ENCODE measurements at places on chromosomes 12 and 14. TPM values are rescaled to one million over a fixed set of nuclear protein-coding genes. Genes with fewer than 3 reads are reported as not detected.

DACT1 gene
- total RNA-seq = 10.4 TPM

KRT83 gene
- not detected for total RNA-seq

SLC10A1 gene
- total RNA-seq = not detected

ATP6V1D gene
- total RNA-seq = 97.1 TPM

MDGA2 gene
- not detected for total RNA-seq

TRAF3 gene
- total RNA-seq = 9.6 TPM

CCDC177 gene
- not detected for total RNA-seq

AMN1 gene
- total RNA-seq = 11.2 TPM

EIF2S3B gene
- 0.17 TPM for total RNA-seq

TBX3 gene
- 10.4 TPM for total RNA-seq

GRCh38 chr12:10027721-10028120 lies 2.8 kb upstream of the CLEC9A start:
- H3K27ac ChIP-seq = no peak overlapping the region
- H3K4me3 ChIP-seq = no peak overlapping the region
- no peaks in the 10 kb centered on the region for H3K27me3 ChIP-seq
- no peak for DNase-seq

- DNase-seq = no peak
- no peak overlapping the region for H3K27ac ChIP-seq
- H3K27me3 ChIP-seq = no peaks in the 10 kb centered on the region
- no peaks in the 10 kb centered on the region for H3K36me3 ChIP-seq
- peaks cover 8% of the 10 kb centered on the region for H3K4me1 ChIP-seq
- H3K4me3 ChIP-seq = no peak overlapping the region
These were observed 344.0 kb downstream of the DPF3 start for GRCh38 chr14:72549854-72550253.

GRCh38 chr12:131551675-131552491 lies 159.0 kb upstream of the SFSWAP start:
- no peaks in the 10 kb centered on the region for H3K4me1 ChIP-seq
- no peak for DNase-seq
- H3K36me3 ChIP-seq = no peaks in the 10 kb centered on the region
- H3K27ac ChIP-seq = no peak overlapping the region
- H3K4me3 ChIP-seq = no peak overlapping the region
- peaks cover 49% of the 10 kb centered on the region for H3K27me3 ChIP-seq

DNA sequence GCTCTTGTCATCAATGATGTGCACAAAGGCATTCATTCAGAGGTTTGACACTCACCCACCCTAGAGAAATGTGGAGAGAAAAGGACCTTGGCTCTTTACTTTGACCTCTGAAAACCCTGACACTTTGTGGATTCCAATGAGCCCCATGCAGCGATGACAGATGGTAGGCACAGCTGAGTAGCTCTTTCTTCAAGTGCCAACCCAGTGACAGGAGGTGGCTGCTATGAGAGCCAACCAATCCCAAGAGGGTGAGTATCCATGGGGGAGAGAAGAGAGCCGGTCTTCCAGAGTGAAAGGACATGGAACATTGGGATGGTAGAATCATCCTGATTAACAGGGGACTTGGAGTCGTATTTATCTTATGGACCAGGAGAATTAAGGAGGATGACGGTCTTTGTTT lies 17.8 kb downstream of the SLC8A3 start:
- H3K27ac ChIP-seq = no peak overlapping the region
- peaks cover 7% of the 10 kb centered on the region for H3K27me3 ChIP-seq
- DNase-seq = no peak
- no peak overlapping the region for H3K4me3 ChIP-seq
- H3K4me1 ChIP-seq = no peaks in the 10 kb centered on the region
- H3K36me3 ChIP-seq = no peaks in the 10 kb centered on the region

DNA sequence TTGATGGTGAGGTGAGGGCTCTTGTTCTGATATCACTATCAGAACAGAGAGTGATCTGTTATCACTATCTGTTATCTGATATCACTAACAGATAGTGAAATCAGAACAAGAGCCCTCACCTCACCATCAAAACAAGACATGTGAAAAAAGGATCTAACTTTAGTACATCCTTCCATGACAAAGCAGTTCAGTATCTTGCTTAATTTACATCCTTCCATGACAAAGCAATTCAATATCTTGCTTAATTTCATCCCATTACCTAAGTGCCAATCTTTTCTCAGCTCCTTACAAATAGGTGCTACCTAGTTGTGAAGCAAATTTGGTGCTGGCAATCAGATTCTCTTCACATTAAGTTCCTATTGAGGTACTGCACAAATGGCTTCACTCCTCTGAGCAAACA lies 1865.6 kb upstream of the FLRT2 start:
- H3K4me1 ChIP-seq = no peaks in the 10 kb centered on the region
- H3K27me3 ChIP-seq = no peaks in the 10 kb centered on the region
- no peak overlapping the region for H3K27ac ChIP-seq
- H3K4me3 ChIP-seq = no peak overlapping the region
- no peak for DNase-seq

DNA sequence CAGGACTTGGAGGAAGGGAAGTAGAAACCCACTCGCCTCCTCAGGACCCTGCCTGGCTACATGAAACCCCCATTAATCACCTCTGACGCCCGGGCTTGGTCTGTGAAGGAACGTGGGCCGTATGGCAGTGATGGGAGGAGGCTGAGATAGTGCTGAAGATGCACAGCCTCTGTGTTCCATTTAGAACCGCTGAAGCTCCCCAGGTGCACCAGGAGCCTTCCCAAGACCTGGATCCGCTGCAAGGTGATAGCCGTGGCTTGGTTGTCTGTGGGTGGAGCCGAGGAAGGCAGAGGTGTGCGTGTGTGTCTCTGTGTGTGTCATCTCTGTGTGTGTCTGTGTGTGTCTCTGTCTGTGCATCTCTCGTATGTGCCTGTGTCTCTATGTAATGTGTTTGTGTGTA lies 293.1 kb downstream of the CACNA1C start:
- H3K4me3 ChIP-seq = no peak overlapping the region
- H3K4me1 ChIP-seq = peaks cover 68% of the 10 kb centered on the region
- DNase-seq = no peak

- H3K4me3 ChIP-seq = peak overlapping the region; percentile 79
- peak; percentile 98 for DNase-seq
- H3K27me3 ChIP-seq = no peaks in the 10 kb centered on the region
- no peaks in the 10 kb centered on the region for H3K36me3 ChIP-seq
- H3K4me1 ChIP-seq = peaks cover 31% of the 10 kb centered on the region
- peak overlapping the region; percentile 90 for H3K27ac ChIP-seq
These were observed 551 bp downstream of the METTL1 start for GRCh38 chr12:57771236-57771872.

DNA sequence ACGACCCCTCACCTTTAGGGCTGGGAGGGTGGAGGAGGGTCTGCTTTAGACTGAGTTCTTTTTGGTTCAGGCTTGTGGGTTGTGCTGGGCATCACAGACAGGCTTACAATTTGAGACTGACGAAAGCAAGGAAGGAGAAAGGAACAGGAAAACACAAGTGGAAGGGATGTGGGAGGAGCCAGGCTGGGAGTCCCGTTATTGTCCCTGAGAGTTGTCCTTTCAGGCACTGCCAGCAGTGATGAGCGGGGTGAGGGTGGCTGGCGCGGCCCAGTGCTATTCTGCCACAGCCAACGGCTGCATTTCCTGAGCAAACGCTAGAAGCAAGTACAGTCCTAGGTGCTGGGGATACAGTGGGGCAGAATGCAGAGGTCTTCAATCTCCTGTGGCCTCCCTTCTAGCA lies 29.2 kb upstream of the TSPAN9 start:
- H3K4me3 ChIP-seq = no peak overlapping the region
- H3K36me3 ChIP-seq = no peaks in the 10 kb centered on the region
- no peak overlapping the region for H3K27ac ChIP-seq
- DNase-seq = no peak
- H3K27me3 ChIP-seq = no peaks in the 10 kb centered on the region

DNA sequence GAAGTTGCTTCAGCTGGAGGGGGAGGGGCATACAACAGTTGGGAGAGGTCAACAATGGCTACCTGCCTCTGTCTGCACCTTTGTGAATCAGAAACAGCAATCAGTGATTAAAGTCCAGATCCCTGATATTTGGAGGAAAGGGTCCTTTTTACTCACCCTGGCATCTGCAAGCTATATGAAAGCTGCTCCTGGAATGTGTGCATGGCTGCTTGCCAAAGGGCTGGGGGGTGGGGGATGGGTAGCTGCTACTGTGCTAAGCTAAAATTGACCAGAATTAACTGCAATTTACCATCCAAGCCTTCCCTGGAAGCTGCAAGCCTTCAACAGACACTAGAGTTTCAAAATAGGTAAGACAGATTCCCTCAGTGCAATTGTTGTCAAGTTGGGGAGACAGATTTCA lies 13.5 kb upstream of the GTF2A1 start:
- no peaks in the 10 kb centered on the region for H3K4me1 ChIP-seq
- H3K4me3 ChIP-seq = no peak overlapping the region
- H3K36me3 ChIP-seq = no peaks in the 10 kb centered on the region
- H3K27ac ChIP-seq = no peak overlapping the region

- H3K36me3 ChIP-seq = no peaks in the 10 kb centered on the region
- H3K27me3 ChIP-seq = no peaks in the 10 kb centered on the region
- H3K27ac ChIP-seq = no peak overlapping the region
- no peaks in the 10 kb centered on the region for H3K4me1 ChIP-seq
These were observed 8.1 kb upstream of the LHX5 start for GRCh38 chr12:113479590-113480335.

DNA sequence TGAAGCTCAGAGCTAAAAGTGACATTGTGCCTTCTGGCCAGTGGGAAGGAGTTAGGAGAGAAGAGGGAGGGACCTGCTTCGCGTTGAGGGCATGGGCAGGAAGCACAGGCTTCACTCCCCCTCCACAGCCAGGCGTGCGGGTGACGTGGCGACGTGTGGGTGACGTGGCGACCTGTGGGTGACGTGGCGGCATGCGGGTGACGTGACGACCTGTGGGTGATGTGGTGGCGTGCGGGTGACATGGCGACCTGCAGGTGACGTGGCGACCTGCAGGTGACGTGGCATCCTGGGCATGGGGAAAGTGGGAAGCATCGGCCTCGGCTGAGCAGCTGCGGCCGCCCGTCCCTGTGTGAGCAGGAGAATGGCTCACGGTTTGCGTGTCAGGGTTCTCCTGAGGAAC lies 8.2 kb upstream of the GALNT9 start:
- H3K27me3 ChIP-seq = no peaks in the 10 kb centered on the region
- no peak overlapping the region for H3K4me3 ChIP-seq
- no peaks in the 10 kb centered on the region for H3K36me3 ChIP-seq

- peaks cover 16% of the 10 kb centered on the region for H3K4me1 ChIP-seq
- peaks cover 8% of the 10 kb centered on the region for H3K36me3 ChIP-seq
- H3K27me3 ChIP-seq = no peaks in the 10 kb centered on the region
- DNase-seq = no peak
These were observed 890 bp downstream of the TEP1 start for GRCh38 chr14:20412411-20412810.

DNA sequence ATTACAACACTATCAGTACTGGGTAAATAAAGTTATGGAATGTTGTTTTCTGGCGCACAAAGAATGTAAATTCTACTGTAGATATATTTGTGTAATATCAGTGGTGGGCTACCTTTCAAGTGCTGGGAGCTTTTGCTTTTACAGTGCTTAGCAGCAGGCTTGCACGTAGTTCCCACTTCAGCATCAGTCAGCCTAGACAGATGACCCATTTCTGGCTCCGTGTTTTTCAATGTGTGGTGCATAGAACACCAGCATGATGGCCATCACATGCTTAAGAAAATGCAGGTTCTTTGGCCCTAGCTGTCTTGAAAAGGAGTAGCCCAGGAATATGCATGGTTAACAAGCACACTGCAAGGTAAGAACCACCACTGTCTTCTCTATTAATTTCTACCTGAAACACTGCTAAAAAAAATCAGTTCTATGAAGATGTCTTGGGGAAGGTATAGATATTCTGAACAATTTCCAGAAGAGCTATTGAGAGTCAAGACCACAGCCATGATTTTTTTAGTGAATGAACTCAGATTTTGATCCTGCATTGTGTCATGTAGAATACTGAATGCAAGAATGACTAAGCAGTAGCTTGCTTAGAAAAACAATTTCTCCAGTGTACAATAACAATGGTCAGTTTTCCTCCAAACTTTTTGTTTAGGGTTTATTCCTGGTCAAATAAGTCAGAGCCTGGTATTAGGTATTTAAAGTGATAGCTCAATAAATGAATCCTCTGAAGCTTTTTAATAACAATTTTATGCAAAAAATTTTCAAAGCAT lies 195.7 kb downstream of the AKAP6 start:
- no peaks in the 10 kb centered on the region for H3K27me3 ChIP-seq
- H3K4me3 ChIP-seq = no peak overlapping the region
- peaks cover 4% of the 10 kb centered on the region for H3K4me1 ChIP-seq

- H3K4me3 ChIP-seq = no peak overlapping the region
- H3K27ac ChIP-seq = no peak overlapping the region
- H3K36me3 ChIP-seq = peaks cover 9% of the 10 kb centered on the region
- no peak for DNase-seq
- no peaks in the 10 kb centered on the region for H3K27me3 ChIP-seq
- H3K4me1 ChIP-seq = no peaks in the 10 kb centered on the region
These were observed 36.2 kb upstream of the KCNH3 start for GRCh38 chr12:49502590-49502989.

DNA sequence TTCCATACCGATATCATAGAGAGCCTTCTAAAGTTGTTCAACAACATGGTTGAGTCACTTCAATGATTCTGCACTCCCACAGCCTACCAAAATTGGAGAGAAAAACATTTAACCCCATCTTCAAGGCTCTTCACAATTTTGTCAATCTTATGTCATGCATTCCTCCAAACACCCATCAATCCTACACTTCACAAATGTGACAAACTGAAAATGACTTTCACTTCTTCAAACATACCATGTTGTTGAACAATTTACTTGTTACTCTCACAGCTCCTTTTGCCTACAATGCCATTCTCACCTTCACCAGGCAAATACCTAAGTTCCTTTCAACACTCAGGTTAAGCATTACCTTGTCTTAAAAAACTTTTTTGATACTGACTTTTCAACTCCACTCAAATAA lies 88.0 kb downstream of the OSBPL8 start:
- H3K4me3 ChIP-seq = no peak overlapping the region
- no peaks in the 10 kb centered on the region for H3K27me3 ChIP-seq
- peaks cover 17% of the 10 kb centered on the region for H3K4me1 ChIP-seq
